ENCODE measurements at places on chromosomes 2 and 18. TPM values are rescaled to one million over a fixed set of nuclear protein-coding genes. Genes with fewer than 3 reads are reported as not detected.

The DOK6 gene
- 1.1 TPM for polyA plus RNA-seq

The ESPNL gene
- polyA plus RNA-seq, result 0.19 TPM

The TMBIM1 gene
- 166 TPM for polyA plus RNA-seq

The TRIP12 gene
- polyA plus RNA-seq, result 52.2 TPM

The UGT1A4 gene
- not detected for polyA plus RNA-seq

The MARCO gene
- not detected for polyA plus RNA-seq

The RGPD3 gene
- polyA plus RNA-seq, result 0.08 TPM

The TUBB8B gene
- polyA plus RNA-seq, result not detected

The LRATD1 gene
- polyA plus RNA-seq, result 0.86 TPM

The C1QL2 gene
- not detected for polyA plus RNA-seq

The FBXO11 gene
- polyA plus RNA-seq, result 14.2 TPM

The ADNP2 gene
- polyA plus RNA-seq, result 3.5 TPM

The ELMOD3 gene
- 12.8 TPM for polyA plus RNA-seq

The ALLC gene
- not detected for polyA plus RNA-seq

The GNAL gene
- polyA plus RNA-seq, result 0.16 TPM

The LONRF2 gene
- polyA plus RNA-seq, result not detected

The RGPD6 gene
- 11.6 TPM for polyA plus RNA-seq

The POTEC gene
- not detected for polyA plus RNA-seq

The HK2 gene
- 25.3 TPM for polyA plus RNA-seq

The MOGAT1 gene
- polyA plus RNA-seq, result not detected

The SCG2 gene
- polyA plus RNA-seq, result 0.37 TPM

The C2orf66 gene
- 0.25 TPM for polyA plus RNA-seq

The PXDN gene
- polyA plus RNA-seq, result 222 TPM

The GAD1 gene
- polyA plus RNA-seq, result 0.81 TPM

The LYPD1 gene
- 0.51 TPM for polyA plus RNA-seq

The KLF7 gene
- polyA plus RNA-seq, result 39.4 TPM

The FRZB gene
- polyA plus RNA-seq, result not detected
